ENCODE measurements at places on chromosomes 5 and 9. TPM values are rescaled to one million over a fixed set of nuclear protein-coding genes. Genes with fewer than 3 reads are reported as not detected.

The TRIM36 gene
- 6.3 TPM for total RNA-seq

The EPB41L4B gene
- total RNA-seq = 0.45 TPM

The PTCD2 gene
- 13.2 TPM for total RNA-seq

The PCDHB6 gene
- total RNA-seq = 10.6 TPM

The ANKRD18B gene
- total RNA-seq = 7.8 TPM

The ARRDC1 gene
- total RNA-seq = 38.8 TPM

The ZNF367 gene
- 28.6 TPM for total RNA-seq

The SPATA31E1 gene
- total RNA-seq = not detected

The PCDHA9 gene
- total RNA-seq = 1.8 TPM

The GFI1B gene
- not detected for total RNA-seq

The NOXA1 gene
- total RNA-seq = 0.56 TPM

The CDKN2B gene
- not detected for total RNA-seq

The NUDT12 gene
- 6.4 TPM for total RNA-seq

The CARTPT gene
- not detected for total RNA-seq

The FGD3 gene
- total RNA-seq = 0.23 TPM

The IFNB1 gene
- total RNA-seq = not detected

The ADCY2 gene
- 0.69 TPM for total RNA-seq

The PCDHGA8 gene
- 1.1 TPM for total RNA-seq

The FOXD4L3 gene
- not detected for total RNA-seq

The GADD45G gene
- not detected for total RNA-seq

The INSL4 gene
- total RNA-seq = not detected

The COMMD10 gene
- 28.1 TPM for total RNA-seq

The LHX3 gene
- not detected for total RNA-seq

The CKMT2 gene
- not detected for total RNA-seq

The RFX3 gene
- 5.1 TPM for total RNA-seq

The ACTBL2 gene
- 0.56 TPM for total RNA-seq

The DRD1 gene
- not detected for total RNA-seq

The CNTNAP3B gene
- 53.8 TPM for total RNA-seq

The VCAN gene
- 1.1 TPM for total RNA-seq

The TTC33 gene
- total RNA-seq = 17.0 TPM

The FBP2 gene
- not detected for total RNA-seq

The IL13 gene
- total RNA-seq = 0.42 TPM

The SLC6A7 gene
- not detected for total RNA-seq

The PRDM9 gene
- total RNA-seq = 0.41 TPM

The CCDC183 gene
- 0.13 TPM for total RNA-seq

The DIPK1B gene
- total RNA-seq = 12.7 TPM

The GDA gene
- total RNA-seq = 19.4 TPM

The CREBRF gene
- 8.5 TPM for total RNA-seq

The PCDHB4 gene
- total RNA-seq = 1.7 TPM

The TAF11L10 gene
- not detected for total RNA-seq

The CCNG1 gene
- total RNA-seq = 94.3 TPM

The FAM78A gene
- 6.7 TPM for total RNA-seq

The HINT2 gene
- 95.7 TPM for total RNA-seq

The OCLN gene
- total RNA-seq = 0.11 TPM

The LECT2 gene
- total RNA-seq = not detected

The GPR150 gene
- total RNA-seq = not detected

The FRMPD1 gene
- total RNA-seq = not detected

The PTGR1 gene
- total RNA-seq = 24.8 TPM

The RNF44 gene
- total RNA-seq = 19.6 TPM

The NUTM2G gene
- not detected for total RNA-seq

The TAF1L gene
- total RNA-seq = 0.04 TPM

The DAB2IP gene
- total RNA-seq = 9.4 TPM

The DNM1 gene
- 45.4 TPM for total RNA-seq

The GLRA1 gene
- not detected for total RNA-seq

Measured in A375 (cell line).